ENCODE measurements at places on chromosomes 12 and 14. TPM values are rescaled to one million over a fixed set of nuclear protein-coding genes. Genes with fewer than 3 reads are reported as not detected.

DNA sequence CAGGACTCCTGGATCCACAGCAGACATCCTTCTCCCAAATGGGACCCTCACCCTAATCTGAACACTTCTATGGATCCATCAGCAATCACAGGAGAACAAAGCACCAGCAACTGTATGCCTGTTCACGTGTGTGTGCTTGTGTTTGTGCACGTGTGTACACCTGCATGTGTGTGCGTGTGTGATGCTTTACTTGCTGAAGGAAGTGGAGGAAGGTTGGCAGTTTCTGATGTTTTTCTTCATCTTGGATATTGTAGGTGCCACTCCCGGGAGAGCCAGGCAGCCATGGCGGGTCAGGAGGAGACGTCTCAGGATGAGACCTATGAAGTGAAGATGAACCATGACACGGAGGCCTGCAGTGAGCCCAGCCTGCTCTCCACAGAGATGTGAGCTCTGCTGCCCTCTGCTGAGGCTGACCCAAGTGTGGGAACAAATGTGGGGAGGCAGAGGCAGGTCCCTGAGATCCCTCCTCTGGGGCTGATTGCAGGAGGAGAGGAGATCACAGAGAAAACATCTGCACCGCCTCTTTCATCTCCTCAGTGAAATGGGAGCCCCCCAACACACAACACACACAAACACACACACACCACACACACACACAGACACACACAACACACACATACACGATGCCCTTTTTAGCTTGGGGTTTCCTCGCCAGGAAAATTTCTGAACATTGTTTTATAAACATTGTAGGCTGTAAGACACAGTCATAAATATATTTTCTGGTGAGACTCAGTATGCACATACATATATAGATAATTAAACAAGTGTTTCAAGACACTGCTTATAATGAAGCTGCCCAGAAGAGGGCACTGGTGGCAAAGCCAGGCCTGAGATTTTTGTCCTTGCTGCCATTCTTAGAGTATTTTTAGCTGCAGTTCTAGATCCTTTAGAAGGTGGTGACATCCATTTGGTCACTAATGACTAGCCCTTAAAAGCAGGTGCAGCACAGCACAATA, 112.2 kb upstream of the FKBP4 start:
- no peak for DNase-seq

The KLRF1 gene
- polyA plus RNA-seq: 0.32 TPM

DNA sequence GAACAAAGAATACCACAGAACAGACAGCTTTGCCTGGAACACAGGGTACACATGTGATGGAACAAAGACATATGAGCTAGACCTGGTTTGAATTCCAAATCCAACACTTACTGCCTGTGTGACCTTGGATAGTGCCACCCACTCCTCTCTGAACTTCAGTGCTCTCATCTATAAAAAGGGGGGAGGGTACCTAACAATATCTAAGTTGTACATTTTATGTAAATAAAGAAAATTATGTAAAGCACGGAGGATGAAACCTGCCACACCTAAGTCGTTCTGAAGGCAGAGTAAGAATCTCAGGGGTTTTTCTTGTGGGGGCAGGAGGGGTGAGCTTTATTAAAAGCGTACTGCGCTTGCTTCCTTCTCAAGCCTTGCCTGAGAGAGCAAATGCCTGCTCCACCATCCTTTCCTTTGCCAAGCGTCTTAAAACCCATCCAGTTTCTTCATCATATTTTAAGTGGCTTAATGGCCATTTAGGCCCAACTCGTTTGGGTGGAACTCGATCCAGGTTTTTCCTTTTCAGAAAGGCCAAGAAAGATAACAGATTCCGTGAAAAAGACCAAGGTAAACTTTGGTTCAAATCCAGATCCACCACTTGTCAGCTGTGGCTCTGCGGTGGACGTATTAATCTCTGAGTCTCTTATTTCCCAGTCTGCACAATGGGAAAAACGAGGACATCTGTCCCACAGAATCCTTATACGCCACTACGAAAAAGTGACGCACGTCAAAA, 946 bp downstream of the DDX24 start:
- DNase-seq: peak; percentile 13

DNA sequence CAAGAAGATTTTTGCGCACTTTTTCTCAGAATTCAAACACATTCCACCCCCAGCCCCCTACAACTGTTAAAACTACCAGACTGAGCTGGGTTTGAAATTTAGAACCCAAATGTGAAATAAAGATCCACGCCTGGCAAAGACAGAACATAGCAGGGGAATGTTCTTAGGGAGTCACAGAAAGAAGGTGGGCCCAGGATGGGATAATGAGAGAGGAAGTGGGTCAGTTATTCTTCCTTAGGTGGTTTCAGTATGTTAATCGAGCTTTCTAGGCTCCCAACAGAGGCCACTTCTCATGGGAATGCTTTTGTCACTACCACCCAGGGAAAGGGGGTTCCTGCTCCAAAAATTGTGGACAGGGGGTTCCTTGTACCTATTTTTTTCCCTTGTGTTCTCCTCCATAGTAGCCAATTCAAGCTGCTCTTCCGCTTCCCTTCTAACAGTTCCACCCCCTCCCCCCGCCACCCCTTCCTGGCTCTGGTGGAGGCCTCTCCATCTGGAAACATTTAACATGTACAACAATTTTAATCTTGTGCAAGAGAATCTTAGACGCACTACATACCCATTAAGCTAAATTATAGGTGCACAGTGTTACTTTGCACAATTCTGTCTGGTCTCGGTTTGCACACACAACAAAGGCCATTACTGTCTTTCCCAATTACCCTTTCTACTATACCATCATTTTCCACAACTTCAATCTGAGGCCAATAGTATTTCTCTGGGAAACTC, 218.1 kb downstream of the MON2 start:
- DNase-seq: no peak

The RNASE7 gene
- polyA plus RNA-seq: not detected

- DNase-seq: no peak
Measured at GRCh38 chr12:72647139-72647538, 375.0 kb downstream of the TRHDE start.

The A2M gene
- 0.12 TPM for polyA plus RNA-seq

GRCh38 chr12:19201661-19202060, 72.1 kb downstream of the PLEKHA5 start:
- no peak for DNase-seq

The IFI27L2 gene
- 156 TPM for polyA plus RNA-seq

GRCh38 chr14:64910847-64911495, 3.3 kb upstream of the CHURC1 start:
- no peak for DNase-seq

The KERA gene
- polyA plus RNA-seq: not detected

- no peak for DNase-seq
Measured at GRCh38 chr12:100539202-100539601, 34.3 kb upstream of the GAS2L3 start.

The CLEC2D gene
- polyA plus RNA-seq: 3.9 TPM

DNA sequence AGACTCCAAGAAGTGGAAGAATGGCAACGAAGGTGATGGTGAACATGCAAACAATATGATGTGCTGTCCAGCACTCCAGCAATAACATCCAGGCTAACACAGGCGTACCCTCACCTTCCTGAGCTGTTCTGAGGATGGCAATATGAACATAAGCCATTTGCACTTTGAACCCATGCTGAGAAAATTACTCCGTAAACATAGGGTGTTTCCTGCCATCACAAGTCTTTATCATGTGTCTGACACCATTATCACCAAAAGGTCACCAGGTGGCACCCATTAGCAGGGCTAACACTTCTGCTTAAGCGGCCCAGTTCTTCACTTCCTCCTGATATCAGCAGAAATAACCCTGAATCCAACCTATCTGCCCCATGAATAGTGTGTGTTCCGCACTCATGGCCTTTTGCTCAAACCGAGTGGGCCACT, 482.8 kb downstream of the MED13L start:
- DNase-seq: no peak

- no peak for DNase-seq
Measured at GRCh38 chr12:89701606-89702206, 6.9 kb downstream of the ATP2B1 start.

The TAS2R9 gene
- not detected for polyA plus RNA-seq

The GALNT16 gene
- polyA plus RNA-seq: not detected

DNA sequence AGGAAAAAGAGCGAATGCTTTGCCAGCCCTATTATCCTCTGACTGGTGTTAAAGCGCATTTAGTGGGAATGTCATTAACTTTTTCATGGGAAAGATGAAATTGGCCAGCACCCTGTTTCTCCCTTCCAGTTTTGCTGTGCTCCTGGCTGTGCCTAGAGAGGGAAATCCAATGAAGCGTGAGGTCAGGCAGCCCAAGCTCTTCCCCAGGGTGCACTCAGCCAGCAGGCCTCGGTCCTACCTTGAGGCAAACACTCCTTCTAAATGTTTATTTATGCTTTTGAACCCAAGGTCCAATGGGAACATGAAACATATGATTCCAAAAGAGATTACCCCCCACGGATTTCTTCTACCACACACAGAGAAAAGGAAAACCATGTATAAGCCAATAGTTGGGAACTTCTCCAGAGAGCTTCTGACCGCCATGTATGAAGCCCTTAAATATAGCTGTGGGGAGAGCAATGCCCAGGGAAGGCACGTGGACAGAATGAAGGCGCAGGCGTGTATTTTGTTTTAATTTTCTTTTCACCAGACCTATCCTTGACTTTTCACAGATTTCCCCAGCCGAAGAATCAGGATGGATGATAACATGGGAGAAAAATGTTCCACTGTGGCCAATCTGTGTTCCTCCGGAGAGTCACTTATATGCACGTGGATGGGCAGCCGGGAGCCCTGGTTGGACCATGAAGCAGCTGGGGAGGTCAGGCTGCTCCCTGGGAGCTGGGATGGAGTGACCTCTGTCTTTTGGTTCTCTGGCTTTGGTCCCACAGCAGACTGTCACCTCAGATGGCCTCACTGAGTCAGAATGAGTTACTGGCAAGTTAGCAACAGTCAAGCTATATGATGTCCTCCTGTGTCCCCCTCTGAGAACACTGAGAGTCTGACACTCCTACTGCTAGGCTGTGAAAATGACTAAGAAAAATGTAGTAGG, 37.3 kb downstream of the GPR135 start:
- DNase-seq: no peak

- DNase-seq: no peak
Measured at GRCh38 chr14:72649603-72650227, 244.2 kb downstream of the DPF3 start.

The MMAB gene
- 12.4 TPM for polyA plus RNA-seq

The USP44 gene
- polyA plus RNA-seq: not detected

The ANKRD33 gene
- not detected for polyA plus RNA-seq

DNA sequence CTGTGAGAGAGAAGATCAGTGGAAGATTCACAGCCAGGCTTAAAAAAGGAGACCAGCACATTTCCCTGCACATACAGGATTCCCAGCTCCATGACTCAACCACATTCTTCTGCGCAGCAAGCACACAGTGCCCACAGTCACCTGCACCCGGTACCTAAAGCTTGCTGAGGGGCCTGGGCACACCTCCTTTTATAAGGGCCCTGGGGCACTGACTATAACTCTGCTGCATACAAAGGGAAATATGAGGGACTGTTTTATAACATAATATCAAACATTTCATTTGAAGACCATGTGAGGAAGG, 322.9 kb downstream of the DAD1 start:
- no peak for DNase-seq

The SPX gene
- 0.21 TPM for polyA plus RNA-seq

DNA sequence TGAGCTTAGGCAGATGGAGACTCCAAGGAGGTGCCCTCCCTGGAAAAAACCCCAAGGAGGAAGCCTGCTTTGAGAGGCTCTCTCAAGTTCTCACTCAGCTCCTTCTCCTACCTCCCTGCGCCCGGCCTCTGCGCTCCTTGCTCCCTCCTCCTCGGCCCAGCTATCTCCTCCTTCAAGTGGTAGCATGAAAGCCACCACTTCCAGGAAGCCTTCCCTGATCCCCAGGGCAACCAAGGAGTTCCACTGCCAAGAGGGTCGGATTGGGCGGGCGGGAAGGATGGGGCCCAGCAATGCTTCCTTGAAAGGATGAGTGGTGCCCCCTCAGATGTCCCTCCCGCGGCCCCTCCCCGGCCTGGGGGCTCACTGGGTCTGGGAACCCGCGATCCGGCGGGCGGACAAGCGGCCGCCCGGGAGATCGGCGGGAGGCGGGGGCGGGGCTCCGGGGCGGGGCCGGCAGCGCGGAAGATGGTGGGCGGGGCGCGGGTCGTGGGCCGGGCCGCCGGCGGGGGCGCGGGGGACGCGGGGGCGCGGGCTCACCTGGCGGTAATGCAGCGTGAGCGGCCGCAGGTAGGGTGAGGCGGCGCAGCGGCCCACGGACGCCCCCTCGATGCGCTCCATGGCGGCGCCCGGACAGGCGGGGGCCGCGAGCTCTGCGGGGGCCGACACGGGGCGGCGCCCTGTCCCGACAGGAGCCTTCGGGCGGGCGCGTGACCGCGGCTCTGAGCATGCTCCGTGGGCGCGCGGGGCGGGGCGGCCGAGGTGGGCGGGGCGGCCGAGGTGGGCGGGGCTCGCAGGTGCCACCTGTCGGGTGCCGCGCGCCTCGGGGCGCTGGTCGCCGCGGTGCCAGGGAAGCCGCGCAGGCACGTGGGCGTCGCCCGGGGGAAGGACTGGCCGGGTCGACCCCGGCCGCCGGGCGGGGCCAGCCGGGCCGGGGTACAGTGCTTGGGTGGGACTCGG, at the start of gene NUDT14:
Gene NUDT14, minus strand, starts transcription at position 721 of the 957 bp plus-strand sequence. Its CDS starts 103 bp downstream, at position 618.
- DNase-seq: peak; percentile 14

- DNase-seq: no peak
Measured at GRCh38 chr14:72401632-72402376, 469.6 kb downstream of the RGS6 start.

The SMCO2 gene
- polyA plus RNA-seq: not detected

DNA sequence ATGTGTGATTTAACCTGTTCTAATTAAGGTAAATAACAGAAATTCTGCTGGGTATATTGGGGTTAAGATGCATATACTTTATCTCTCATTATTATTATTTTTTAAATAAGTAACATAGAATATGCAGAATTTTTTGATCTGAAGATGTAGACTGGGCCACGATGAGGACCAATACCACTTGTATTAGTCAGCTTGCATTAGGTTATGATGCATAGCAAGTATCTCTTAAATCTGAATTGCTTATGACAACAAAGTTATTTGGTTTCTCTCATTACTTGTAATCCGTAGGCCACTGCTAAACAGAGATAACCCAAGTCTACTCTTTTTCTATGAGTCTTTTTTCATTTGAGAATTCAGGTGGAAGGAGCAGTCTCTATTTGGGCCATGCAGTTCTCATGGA, 145.5 kb upstream of the NOVA1 start:
- DNase-seq: no peak

GRCh38 chr12:95838125-95838524, 20.6 kb upstream of the SNRPF start:
- DNase-seq: no peak

- no peak for DNase-seq
Measured at GRCh38 chr14:66643344-66643743, 135.4 kb downstream of the GPHN start.

- DNase-seq: peak; percentile 26
Measured at GRCh38 chr12:32671930-32672780, 6.9 kb upstream of the DNM1L start.

- DNase-seq: no peak
Measured at GRCh38 chr12:56082967-56083366, 3.0 kb downstream of the ERBB3 start.

DNA sequence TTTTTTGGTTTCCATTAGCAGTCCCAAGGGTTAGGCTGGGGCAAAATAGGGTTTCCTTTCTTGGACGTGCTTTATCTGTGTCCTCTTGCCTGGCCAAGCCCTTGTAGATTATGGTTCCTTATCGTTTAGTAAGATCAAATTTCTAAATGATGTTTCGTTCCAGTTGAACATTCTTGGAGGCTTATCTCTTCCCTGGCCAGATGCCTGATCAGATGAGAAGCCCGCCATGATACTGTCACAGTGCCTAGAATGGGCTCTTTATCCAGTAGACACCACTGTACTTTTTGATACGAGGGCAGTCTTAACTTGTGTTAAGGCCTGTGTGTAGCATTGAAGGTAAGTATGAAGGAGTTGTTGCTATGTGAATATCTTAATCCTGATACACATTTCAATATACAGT, 76.1 kb upstream of the TMEM263 start:
- DNase-seq: no peak

- DNase-seq: no peak
Measured at GRCh38 chr14:51507511-51507905, 144.2 kb upstream of the FRMD6 start.
